ENCODE measurements at places on chromosomes 7 and 10. TPM values are rescaled to one million over a fixed set of nuclear protein-coding genes. Genes with fewer than 3 reads are reported as not detected.

The CHAT gene
- total RNA-seq = not detected

DNA sequence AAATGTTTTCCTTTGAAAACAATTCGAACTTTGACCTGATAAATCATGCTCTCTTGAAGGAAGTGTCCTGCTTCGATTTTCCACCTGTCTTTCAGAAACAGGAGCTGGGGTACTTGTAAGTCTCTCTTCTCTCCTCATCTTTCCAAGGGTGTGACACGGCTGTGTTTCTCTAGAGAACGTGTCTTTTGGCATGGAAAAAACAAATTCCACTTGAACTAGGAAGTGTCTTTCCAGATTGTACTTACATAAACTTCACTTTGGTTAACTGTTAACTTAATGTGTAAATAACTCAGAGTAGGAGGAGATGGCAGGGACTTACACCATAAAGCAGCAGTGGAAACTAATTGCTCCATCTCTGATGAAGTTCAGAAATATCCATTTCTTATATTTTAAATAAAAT is 4.2 kb upstream of the CALCR start:
- DNase-seq = no peak

DNA sequence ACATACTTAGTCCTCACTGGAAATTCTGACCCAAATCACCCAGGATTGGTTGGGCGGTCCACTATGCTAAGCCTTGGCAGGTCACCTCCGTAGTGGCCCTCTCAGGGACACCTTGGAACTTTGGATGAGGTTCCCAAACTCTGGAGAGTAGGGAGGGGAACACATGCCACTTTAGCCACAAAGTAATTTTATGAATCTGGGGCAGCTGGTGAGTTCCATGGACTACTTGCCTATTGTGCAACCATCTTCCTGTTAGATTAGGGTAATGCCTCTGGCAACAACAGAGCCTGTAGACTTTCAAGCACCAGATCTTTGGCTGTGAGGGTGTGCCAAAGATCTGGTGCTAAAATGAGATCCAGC is 77.7 kb downstream of the ITGB8 start:
- peak; percentile 15 for DNase-seq

The GHRHR gene
- total RNA-seq = not detected

The CBLL1 gene
- 39.6 TPM for total RNA-seq

The TMEM270 gene
- total RNA-seq = 1.5 TPM

The OR9A2 gene
- total RNA-seq = not detected

- DNase-seq = no peak
Observed at GRCh38 chr7:7553386-7553785, 13.3 kb upstream of the MIOS start.

The RHOBTB1 gene
- 5.6 TPM for total RNA-seq

GRCh38 chr10:83816942-83817341 is 322.4 kb upstream of the GHITM start:
- DNase-seq = no peak

GRCh38 chr10:103231047-103231551 is 14.6 kb upstream of the RPEL1 start:
- DNase-seq = peak; percentile 84

DNA sequence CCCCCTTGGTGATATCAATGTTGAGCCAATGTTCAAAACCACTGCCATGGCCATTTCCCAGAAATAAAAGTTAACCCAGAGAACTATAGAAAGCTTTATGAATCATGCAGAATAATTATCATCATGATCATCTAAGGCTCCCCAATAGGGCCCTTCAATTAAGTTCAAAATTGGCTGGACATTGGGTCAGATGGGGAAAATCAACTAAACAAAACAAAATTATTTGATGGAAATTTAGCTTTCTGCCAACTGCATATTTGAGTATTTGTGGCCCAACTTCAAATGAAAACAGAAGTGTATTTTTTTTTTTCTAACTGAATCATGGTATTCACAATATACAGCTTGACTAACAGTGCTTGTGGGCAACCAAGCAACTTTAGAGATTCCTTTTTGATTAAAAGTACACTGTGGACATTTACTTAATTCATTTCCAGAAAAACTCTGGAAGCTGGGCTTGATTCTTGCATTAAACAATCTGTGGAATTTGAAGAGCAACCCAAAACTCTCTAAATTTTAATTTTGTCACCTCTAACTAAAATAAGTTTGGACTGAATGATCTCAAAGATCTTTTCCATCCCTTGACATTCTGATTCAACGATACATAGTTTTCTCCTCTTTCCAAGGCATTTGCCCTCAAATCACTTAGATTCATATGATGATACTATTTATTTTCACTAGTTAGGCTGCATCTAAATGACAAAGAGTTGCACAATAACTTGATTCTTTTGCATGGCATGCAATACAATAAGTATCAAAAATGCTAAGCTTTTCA is 203.2 kb downstream of the AHR start:
- no peak for DNase-seq

DNA sequence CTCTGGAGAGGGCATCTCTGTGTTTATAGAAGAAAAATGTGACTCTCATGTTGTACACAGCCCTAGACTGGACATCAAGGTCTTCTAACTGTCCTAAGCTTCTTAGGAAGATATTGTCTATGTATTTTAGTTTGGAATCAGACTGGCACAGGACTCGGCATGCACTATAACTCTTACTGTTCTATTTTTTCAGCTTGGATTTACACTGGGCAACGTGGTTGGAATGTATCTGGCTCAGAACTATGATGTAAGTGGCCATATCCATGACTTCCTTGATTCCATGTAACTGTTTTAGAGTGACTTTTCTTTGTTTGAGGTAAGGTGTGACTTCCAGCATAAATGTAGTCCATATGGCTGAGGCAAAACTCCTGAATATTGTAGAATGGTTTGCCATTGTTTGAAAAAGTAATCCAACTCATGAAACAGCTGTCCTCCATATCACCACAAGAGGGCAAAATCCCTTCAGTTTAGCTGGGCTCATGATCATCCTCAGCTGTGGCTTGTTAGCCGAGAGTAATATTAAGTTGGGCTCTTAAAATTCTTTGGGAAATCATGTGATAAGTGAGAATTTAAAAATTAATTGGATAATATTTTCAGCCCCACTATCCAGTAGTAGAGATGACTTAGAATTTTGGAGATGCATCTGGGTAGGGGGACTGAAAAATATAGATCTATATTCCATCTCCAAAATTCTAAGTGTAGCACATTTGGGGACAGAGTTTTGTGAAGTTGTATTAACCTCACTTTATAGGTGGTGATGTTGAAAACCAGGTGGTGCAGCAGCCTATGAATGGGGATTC is 10.4 kb downstream of the STMP1 start:
- peak; percentile 63 for DNase-seq

DNA sequence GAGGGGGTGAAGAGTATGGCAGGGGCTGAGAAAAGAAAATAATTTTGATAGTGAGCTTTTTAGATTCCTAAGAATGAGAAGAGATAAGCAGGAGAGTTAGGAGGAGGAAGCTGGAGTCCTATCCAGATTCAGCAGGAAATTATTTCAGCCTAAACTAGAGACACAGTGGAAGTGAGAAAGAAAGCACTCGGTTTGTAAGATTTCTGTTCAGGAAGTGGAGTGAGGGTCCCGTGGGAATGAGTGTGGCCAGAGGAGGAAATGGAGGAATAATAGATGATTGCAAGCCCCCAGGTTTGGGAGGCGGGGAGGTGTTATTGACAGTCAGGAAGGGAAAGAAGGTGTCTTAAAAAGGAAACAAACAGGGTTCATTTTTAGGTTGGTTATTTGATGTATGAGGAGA is 84.8 kb upstream of the NRP1 start:
- no peak for DNase-seq

- no peak for DNase-seq
Observed at GRCh38 chr7:139602143-139602722, 78.7 kb downstream of the CLEC2L start.

DNA sequence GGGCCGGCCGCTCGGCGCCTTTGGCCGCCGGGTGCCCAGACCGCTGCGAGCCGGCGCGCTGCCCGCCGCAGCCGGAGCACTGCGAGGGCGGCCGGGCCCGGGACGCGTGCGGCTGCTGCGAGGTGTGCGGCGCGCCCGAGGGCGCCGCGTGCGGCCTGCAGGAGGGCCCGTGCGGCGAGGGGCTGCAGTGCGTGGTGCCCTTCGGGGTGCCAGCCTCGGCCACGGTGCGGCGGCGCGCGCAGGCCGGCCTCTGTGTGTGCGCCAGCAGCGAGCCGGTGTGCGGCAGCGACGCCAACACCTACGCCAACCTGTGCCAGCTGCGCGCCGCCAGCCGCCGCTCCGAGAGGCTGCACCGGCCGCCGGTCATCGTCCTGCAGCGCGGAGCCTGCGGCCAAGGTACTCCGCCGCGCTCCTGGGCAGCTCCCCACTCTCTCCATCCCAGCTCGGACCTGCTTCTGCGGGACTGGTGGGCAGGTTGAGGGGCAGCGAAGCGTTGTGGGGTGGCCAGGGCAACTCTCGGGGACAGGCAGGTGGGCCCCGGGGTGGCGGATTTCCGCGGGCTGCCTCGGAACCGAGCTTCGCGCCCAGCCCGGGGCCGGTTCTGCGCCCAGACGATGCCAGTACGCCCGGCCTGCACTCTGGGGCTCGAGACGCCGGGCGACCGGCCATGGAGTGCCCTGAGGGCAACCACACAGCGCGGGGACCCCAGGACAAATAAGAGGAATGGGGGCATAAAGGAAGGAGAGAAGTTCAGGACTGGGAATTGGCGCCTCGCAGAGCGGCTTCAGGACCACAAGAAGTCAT is 578 bp downstream of the HTRA1 start:
- DNase-seq = peak; percentile 34

DNA sequence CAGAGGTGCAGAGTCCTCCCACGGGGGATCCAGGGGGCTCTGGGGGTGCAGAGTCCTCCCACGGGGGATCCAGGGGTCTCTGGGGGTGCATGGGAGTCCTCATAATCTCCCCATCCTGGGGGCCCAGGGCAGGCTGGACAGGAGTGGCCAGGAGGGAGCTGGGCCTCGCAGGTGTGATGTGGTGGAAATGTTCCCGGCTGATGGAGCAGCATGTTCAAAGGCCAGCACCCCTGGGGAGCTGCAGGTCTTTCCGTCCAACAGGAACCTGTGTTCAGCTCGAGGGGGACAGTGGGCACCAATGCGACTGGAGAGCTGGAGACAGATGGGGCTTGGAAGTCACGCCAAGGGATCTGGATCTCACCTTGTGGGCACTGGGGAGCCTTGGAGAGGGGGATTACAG is 38.5 kb upstream of the PSMG3 start:
- no peak for DNase-seq

The AKR1E2 gene
- total RNA-seq = not detected

DNA sequence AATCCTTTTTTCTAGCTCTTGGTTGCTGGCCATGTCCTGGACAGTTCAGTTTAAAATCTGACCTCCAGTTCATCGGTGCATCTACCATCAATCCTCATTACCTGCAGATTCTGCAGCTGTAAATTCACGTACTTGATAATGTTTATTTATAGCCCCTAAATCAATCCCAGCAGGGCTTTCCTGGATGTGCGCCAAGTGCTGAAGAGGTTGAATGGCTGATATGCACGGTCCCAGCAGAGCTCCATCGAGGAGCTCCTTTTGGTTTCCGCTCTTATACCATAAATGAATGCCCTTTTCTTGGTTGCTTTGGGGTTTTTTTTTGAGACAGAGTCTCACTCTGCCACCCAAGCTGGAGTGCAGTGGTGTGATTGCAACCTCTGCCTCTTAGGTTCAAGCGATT is 91.2 kb upstream of the CCZ1B start:
- DNase-seq = no peak

DNA sequence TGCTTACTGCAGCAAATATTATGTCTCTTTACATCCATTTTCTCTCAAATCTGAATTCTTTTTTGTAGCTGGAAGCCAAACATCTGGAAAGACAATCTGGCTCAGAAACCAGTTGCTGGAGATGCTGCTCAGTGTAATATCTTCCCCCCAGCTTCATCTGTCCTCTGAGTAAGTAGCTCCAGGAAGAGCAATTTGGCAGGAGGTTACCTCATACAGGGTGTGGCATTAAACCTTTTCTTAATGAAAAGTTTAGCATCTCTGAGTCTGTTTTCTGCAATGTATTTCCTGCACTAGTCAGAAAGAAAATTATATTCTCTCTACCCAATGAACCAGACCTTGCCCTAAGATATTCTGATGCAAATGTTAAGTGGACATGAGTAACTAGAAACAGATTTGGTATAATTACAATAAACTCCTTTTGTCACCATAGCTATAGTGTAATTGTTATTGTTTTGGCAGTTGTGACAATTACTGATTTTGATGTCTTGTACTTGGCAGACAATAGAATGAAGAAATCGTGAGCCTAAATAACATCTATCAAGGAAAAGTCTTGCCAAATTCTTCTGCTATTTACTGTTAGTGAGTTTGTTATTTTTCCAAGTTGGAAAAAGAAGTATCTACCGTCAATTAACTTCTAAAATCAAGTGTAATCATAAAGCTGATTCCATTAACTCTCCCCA is 123.3 kb downstream of the WDFY4 start:
- DNase-seq = no peak

DNA sequence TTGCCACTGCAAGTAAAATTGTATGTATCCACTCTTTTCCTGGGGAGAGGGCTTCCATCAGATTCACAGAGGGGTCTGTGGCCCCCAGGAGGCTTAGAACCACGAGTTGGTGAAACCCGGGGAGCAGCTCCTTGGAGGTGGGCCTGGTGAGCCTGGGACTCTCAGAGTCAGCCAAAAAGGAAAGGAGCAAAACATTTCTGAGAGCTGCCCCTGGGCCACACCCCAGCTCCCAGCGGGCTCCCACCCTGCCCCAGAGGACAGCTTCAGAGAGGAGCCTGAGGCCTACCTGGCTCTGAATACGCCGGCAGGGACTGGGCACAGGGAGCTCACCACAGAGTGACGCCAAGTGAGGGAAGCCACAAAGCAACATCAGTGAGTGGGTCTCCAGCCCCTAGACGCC is 56.9 kb downstream of the SH3PXD2A start:
- no peak for DNase-seq

The SLC13A1 gene
- total RNA-seq = not detected

GRCh38 chr7:100546129-100546925 is 7.3 kb downstream of the AGFG2 start:
- no peak for DNase-seq

All from Daoy (cell line).